ENCODE measurements at places on chromosomes 3 and 15.

GRCh38 chr15:71103102-71103676 is 12.1 kb upstream of the THSD4 start:
- no peak for DNase-seq

DNA sequence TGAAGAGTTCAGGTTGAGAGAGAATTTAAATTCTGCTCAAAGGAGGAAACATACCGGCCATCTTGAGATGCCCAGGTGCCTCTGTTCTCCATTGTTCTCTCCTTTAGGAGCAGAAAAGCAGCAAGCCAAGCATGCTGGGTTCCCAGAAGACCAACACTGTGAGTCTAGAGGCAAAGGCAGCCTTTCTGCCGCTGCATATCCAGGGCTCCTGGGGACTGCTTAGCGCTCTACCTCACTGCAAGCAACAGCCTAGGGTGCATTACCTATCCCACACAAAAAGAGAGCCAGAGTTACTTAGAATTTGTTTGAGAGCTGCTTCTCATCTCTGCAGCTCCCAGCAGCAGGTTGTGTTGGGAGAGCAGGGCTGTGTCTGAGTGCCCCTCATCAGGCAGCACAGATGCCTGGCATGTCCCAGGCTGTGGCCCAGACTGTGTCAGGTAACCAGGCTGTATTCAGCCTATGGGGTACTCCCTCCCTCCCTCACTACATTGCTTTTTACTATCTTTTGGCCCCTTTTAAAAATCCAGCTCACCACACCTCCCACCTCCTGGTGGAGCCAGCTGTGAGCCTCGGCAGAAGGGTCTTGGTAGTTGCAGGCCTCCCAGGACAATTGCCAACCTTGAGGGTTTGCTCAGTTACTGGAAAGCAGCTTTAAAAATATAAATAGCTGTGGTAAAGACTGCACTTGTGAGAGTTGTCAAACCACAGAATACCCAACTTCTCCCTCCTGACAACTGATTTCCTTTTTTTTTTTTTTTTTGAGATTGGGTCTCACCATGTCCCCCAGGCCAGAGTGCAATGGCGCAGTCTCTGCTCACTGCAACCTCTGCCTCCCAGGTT is 30.2 kb downstream of the BCL2L10 start:
- no peak for DNase-seq

GRCh38 chr15:57740048-57740447 is 33.5 kb downstream of the POLR2M start:
- no peak for DNase-seq

GRCh38 chr3:184361532-184361931 is at the start of the genes CLCN2 and POLR2H:
TSS of gene CLCN2 (minus strand) at chr3:184361605. CDS start at chr3:184361479, 126 bp downstream.
TSS of gene POLR2H (plus strand) at chr3:184361710. CDS start at chr3:184363493, 1,783 bp downstream.
- DNase-seq = no peak

DNA sequence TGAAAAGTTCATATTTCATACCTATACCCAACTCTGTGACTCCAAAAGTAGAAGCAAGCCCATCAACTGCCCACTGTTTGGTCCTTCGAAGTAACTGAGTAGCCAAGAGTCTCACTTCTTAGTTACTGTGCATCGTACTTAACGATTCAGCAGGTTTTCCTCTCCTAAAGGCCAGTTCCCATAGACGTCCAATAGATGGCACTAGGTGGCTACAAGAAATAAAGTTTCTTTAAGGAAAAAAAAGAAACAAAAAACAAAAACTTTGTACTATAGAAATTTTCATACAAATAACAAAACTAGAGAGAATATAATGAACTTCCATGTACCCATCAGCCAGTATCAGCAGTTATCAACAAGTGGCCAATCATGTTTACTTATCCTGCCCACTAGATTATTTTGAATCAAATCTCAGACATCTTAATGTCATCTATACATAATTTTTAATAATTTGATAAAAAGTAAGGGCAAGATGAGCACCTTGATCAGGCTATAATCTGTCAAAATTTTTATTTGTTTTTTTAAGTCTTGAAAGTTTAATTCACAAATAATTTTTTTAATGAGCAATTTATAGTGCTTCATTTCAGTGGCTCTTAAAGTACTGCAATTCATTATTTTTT is 63.8 kb upstream of the ACP3 start:
- no peak for DNase-seq

DNA sequence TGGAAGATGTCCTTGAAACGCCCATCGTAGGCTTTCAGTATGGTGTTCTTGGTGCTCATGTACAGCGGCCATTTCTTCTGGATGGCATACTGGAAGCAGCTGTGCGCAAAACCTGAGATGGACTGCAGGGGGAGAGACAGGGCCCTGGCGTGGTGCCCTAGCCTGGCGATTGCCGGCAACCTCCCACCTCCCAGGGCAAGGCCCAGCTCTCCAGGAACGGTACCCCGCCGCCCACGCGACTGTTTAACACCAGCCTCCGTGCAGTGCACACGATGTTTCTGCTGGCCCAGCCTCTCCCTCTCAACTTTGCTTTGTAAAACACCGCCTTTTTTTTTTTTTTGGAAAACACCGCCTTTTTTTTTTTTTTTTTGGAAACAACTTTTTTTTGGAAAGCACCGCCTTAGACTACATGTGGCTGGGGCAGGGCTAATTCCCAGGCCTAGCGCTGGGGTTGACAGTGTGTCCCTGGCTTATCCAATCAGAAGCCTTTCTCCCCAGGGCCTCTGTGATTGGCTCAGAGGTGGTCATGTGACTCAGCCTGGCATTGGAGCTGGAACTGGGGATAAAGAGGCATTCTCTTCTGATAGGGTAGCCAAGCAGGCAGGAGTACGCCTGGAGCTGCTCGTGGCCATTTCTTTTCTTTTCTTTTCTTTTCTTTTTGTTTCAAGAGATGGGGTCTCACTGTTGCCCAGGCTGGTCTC is 14.7 kb downstream of the IDH2 start:
- DNase-seq = no peak

DNA sequence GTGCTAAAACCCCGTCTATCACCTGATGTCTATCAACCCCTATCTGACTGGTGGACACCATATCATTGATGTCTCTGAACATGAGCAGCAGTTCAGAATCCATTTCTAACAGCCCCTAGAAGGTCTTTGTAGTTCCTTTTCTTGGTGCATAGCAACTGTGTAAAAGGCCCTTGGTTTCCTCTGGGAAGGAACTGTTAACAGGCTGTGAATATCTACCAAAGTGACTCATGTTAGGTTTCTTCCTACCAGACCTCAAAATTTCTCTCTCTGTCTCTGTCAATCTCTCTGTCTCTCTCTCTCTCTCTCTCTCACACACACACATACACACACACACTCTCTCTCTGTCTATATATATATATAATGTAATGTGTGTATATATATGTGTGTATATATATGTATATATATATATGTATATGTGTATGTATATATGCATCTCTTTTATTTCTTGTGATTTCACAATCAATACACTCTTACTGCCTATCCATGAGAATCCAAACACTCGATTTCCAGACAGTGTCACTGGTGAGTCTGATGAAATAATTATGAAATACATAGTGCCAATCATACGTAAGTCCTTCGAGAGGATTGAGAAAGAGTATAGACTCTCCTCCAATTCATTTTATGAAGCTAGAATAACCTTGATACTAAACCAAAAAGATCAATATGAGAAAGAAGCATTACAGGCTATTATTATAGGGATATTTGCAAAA is 335.9 kb upstream of the SLCO3A1 start:
- DNase-seq = no peak

DNA sequence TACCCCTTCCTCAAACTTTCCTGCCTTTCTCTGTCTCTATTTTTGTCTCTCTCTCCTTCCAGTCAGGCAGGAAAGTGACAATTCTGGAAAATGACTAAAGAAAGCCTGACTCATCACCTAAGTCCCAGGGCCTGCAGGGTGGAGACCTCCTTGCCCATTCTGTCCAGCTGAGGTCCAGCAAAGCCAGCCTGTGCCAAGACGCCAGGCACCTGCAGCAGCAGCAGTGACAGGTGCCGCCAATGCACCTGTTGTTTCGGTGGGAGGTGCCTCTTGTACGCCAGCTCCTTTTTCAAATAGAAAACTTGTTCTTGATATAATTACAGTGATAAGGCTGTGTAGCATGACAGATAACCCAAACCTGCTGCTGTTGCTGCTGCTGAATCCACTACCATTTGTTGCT is 501.3 kb downstream of the NTRK3 start:
- DNase-seq = no peak

DNA sequence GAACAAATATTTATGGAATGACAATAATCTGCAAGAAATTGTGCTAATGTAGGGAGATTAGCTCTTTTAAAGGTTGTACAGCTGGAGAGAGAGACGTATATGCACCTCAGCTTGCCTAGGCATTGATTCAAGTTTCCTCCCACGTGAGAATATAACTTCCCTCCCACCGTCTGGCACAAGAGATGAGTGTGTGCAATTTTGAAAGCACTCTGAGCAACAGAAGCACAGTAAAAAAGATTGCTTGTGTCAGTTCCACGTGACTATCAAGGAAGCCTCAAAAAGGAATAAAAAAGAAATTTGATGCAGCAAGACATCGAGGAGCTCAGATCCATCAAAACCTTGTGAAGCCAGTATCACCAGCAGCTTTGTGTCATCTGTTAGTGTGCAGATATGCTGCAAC is 435.3 kb downstream of the TUSC7 start:
- no peak for DNase-seq

DNA sequence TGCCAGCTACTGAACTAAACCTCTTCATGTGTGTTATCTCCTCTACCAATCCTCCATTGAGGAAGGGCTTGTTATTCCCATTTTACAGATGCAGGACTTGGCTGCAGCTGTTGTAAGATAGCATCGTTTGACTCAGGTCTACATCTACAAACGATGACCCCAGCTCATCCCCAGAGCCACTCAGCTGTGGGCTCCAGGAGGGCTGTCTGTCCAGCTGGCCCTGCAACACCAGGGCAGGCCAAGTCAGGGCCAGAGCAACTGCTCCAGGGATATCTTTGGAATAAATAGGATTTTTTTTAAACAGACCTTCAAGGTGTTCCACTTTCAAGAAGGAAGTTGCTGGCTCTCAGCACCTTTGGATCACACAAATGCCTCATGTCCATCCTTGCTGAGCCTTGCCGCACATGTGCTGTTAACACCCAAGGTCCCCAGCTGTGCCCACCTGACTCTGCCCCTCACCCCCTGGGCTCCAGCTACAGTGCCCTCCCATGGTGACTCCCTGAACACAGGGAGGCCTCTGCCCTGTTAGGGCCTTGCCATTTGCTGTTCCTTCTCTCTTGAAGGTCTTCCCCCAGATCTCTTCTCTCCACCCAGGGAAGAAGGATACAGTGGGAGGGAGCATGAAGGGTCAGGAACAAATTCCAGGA is 31.0 kb downstream of the ALDH1L1 start:
- DNase-seq = no peak

DNA sequence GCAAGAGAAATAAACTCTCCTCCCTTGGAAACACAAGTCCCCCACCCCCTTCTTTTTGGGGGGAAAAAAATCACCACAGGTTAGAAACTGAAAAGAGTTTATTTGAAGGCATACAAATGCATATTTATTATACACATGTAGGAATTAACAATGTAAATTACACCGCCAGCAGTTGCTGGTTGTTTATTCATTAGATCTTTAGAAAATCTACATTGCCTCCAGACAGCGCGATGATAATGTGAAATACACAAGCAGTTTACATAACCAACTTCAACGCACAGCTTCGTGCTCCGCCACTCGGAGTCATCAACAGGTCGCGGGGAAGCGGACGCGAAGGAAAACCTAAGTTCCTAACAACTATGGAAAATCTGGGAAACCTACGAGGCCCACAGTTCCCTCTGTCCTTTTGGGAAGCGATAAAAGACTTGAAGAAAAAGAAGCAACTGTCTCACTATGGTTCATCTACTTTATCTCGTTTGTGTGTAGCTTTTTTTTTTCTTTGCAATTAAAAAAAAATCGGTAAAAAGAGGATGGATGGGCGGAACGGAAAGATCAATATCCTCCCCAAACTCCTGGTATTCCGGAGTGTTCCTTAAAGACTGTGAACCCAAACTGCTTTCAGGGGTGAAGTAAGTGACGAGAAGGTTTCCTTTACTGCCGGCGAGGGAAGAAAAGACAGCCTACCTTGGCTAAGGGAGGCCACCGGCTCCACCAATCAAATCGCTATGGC is 8.4 kb upstream of the FOXB1 start:
- no peak for DNase-seq

- no peak for DNase-seq
Measured at GRCh38 chr15:67189326-67190051, 65.0 kb downstream of the AAGAB start.

DNA sequence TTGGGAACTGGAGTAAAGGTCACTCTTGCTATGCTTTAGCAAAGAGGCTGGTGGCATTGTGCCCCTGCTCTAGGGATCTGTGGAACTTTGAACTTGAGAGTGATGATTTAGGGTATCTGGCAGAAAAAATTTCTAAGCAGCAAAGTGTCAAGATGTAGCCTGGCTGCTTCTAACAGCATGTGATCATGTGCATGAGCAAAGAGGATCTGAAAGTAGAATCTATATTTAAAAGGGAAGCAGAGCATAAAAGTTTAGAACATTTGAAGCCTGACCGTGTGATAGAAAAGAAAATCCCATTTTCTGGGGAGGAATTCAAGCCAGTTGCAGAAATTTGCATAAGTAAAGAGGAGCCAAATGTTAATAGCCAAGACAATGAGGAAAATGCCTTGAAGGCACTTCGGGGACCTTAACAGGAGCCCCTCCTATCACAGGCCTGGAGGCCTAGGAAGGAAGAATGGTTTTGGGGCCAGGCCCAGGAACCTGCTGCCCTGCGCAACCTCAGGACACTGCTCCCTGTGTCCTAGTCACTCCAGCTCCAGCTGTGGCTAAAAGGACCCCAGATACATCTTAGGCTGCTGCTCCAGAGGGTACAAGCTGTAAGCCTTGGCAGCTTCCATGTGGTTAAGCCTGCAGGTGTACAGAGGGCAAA is 212.2 kb upstream of the LINGO1 start:
- DNase-seq = no peak

GRCh38 chr15:89680282-89680873 is 1.2 kb upstream of the PLIN1 start:
- no peak for DNase-seq

DNA sequence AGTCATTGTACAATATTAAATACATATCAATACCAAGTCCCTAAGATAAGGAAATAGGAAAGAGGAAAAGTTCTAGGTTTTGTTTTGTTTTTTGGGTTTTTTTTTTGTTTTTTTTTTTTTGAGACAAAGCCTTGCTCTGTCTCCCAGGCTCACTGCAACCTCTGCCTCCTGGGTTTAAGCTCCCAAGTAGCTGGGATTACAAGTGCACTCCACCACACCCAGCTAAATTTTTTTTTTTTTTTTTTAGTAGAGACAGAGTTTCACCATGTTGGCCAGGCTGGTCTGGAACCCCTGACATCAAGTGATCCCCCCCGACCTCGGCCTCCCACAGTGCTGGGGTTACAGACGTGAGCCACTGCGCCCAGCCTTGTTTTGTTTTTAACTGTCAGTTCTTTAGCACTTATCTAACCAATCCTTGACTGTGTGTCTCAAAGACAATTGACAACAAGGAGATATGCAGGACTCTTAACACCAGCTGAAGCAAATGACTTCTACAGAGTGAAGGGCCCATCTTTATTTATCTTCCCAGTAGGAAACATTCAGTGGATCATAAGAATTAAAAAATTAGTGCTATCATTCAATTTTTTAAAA is 100.0 kb upstream of the RAP2B start:
- no peak for DNase-seq
